ENCODE measurements at places on chromosomes 4 and X. TPM values are rescaled to one million over a fixed set of nuclear protein-coding genes. Genes with fewer than 3 reads are reported as not detected.

Gene TMEM271
- total RNA-seq = not detected

DNA sequence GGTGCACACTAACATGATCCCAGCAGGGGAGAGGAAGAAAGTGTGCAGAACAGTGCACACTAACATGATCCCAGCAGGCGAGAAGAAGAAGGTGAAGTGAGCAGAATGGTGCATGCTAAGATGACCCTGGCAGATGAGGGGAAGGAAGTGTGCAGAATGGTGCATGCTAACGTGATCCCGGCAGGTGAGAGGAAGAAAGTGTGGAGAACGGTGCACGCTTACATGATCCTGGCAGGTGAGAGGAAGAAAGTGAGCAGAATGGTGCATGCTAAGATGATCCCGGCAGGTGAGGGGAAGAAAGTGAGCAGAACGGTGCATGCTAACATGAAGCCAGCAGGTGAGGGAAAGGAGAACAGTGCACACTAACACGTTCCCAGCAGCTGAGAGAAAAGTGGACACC lies 83.7 kb downstream of the ACOX3 start:
- peaks cover 33% of the 10 kb centered on the region for H3K27me3 ChIP-seq
- DNase-seq = no peak
- no peaks in the 10 kb centered on the region for H3K36me3 ChIP-seq
- H3K27ac ChIP-seq = no peak overlapping the region
- H3K4me3 ChIP-seq = no peak overlapping the region

GRCh38 chr4:95675623-95676022 lies 126.8 kb upstream of the UNC5C start:
- no peak for DNase-seq
- H3K27ac ChIP-seq = no peak overlapping the region
- no peaks in the 10 kb centered on the region for H3K36me3 ChIP-seq
- no peaks in the 10 kb centered on the region for H3K27me3 ChIP-seq
- no peak overlapping the region for H3K4me3 ChIP-seq
- no peaks in the 10 kb centered on the region for H3K4me1 ChIP-seq

DNA sequence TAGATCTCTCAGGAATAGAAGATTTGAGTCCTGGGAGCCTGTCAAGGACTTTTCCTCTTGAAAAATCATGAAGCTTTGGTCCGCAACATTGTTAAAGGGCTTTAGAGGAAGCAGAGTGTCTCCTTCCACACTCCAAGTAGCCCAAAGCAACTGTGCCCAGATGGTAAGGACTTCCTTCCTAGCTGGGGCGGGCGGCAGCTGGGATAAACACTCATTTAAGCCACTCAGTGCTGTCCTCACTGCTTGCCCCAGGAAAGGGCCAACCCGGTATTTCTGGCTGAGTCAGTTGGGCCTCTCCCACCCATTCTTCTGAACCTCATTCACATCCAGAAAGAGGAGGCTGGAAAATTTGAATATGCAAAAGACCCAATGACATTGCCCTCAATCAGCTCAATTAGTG lies 144.3 kb downstream of the CHIC2 start:
- DNase-seq = no peak
- peak overlapping the region; percentile 16 for H3K27ac ChIP-seq
- H3K27me3 ChIP-seq = no peaks in the 10 kb centered on the region
- peaks cover 29% of the 10 kb centered on the region for H3K4me1 ChIP-seq

GRCh38 chr4:112083587-112084347 lies 61.5 kb upstream of the FAM241A start:
- no peak overlapping the region for H3K27ac ChIP-seq
- H3K36me3 ChIP-seq = no peaks in the 10 kb centered on the region
- H3K27me3 ChIP-seq = peaks cover 17% of the 10 kb centered on the region
- no peak overlapping the region for H3K4me3 ChIP-seq
- H3K4me1 ChIP-seq = no peaks in the 10 kb centered on the region

- H3K27me3 ChIP-seq = peaks cover 9% of the 10 kb centered on the region
- no peak overlapping the region for H3K4me3 ChIP-seq
- H3K4me1 ChIP-seq = no peaks in the 10 kb centered on the region
- no peaks in the 10 kb centered on the region for H3K36me3 ChIP-seq
- no peak for DNase-seq
These were observed 101.8 kb upstream of the HPF1 start for GRCh38 chr4:169859366-169860216.

DNA sequence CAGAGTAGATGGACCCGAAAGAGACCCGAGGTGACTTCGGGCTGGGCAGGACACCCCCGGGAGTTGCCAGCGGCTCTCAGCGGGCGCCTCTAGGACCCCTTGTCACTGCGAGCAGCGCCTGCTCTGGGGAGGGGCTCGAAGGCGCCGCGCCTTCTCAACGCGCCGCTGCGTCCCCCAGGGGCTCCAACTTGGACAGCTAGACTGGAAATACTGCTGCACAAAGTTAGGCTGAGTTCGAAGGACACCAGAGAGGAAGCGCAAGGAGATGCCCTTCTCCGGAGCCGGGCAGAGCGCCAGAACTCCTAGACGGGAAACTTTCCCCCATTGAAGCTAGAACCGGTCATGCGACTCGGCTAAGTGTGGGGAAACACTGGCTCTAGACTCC lies 493 bp upstream of the KCNIP4 start:
- H3K4me1 ChIP-seq = peaks cover 7% of the 10 kb centered on the region
- no peak overlapping the region for H3K27ac ChIP-seq
- H3K27me3 ChIP-seq = peaks cover 66% of the 10 kb centered on the region
- H3K36me3 ChIP-seq = no peaks in the 10 kb centered on the region
- peak overlapping the region; percentile 67 for H3K4me3 ChIP-seq

GRCh38 chrX:50430917-50431575 lies 39.6 kb downstream of the DGKK start:
- H3K27me3 ChIP-seq = no peaks in the 10 kb centered on the region
- no peaks in the 10 kb centered on the region for H3K4me1 ChIP-seq
- no peak for DNase-seq
- no peak overlapping the region for H3K4me3 ChIP-seq
- H3K27ac ChIP-seq = no peak overlapping the region
- no peaks in the 10 kb centered on the region for H3K36me3 ChIP-seq

Gene PLK4
- total RNA-seq = 5.7 TPM

- H3K36me3 ChIP-seq = no peaks in the 10 kb centered on the region
- peak overlapping the region; percentile 89 for H3K27ac ChIP-seq
- H3K4me1 ChIP-seq = peaks cover 26% of the 10 kb centered on the region
- H3K4me3 ChIP-seq = no peak overlapping the region
- H3K27me3 ChIP-seq = peaks cover 2% of the 10 kb centered on the region
These were observed 61.9 kb upstream of the LAS1L start for GRCh38 chrX:65596270-65597034.

- H3K27ac ChIP-seq = no peak overlapping the region
- no peak for DNase-seq
- no peaks in the 10 kb centered on the region for H3K4me1 ChIP-seq
- no peaks in the 10 kb centered on the region for H3K27me3 ChIP-seq
- peaks cover 29% of the 10 kb centered on the region for H3K36me3 ChIP-seq
These were observed 41.8 kb downstream of the AASDH start for GRCh38 chr4:56345458-56345857.

DNA sequence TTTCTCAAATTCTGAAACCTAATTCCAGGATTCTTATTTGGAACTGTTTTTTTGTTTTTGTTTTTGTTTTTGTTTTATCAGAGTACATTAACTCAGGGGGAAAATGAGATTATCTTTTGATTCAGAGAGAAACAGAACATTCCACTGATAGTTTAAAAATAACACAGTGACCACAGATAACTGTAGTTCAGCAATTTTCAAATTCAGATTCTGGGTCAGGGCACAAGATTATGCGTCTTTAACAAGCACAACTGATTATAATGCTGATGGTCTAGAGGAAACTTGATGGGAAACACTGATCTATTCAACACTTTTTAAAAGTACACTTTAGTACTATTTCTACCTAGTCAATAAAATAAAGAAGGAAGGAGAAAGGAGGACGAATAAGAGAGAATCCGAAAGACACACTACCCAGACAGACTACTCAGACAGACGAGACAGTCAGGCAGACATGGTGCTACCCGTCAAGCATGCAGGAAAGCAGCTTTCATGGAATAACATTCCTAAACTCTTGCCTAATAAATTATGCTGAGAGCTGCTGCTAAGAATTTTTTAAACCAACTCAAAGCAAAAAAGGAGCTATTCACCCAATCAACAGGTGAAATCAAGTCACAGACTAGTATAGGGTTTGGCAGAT lies 59.0 kb downstream of the APBB2 start:
- peak overlapping the region; percentile 94 for H3K27ac ChIP-seq
- peaks cover 44% of the 10 kb centered on the region for H3K4me1 ChIP-seq
- peaks cover 2% of the 10 kb centered on the region for H3K36me3 ChIP-seq
- H3K4me3 ChIP-seq = peak overlapping the region; percentile 64
- no peak for DNase-seq

Gene IL1RAPL1
- total RNA-seq = not detected

GRCh38 chrX:2632533-2633504 lies 58.3 kb upstream of the CD99 start:
- no peaks in the 10 kb centered on the region for H3K27me3 ChIP-seq
- H3K36me3 ChIP-seq = peaks cover 30% of the 10 kb centered on the region
- no peak for DNase-seq
- H3K27ac ChIP-seq = no peak overlapping the region
- H3K4me1 ChIP-seq = no peaks in the 10 kb centered on the region

DNA sequence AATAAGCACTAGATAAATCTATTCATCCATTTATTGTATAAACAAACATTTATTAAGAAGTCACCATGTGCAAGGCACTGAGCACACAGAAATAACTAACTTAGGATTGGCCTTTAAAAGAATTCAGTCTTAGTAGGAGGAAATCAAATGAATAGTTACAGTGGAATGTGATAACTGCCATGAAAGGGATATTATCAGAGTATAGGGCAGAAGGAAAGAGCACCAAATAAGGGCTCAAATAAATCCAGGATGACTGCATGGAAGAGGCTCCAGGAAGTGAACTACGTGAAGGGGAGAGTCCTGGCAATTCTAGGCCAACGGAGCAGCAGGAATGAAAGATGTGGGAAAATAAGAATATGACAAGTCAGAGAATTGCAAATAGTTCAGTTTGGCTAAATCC lies 406.0 kb downstream of the INPP4B start:
- H3K4me3 ChIP-seq = no peak overlapping the region
- no peak overlapping the region for H3K27ac ChIP-seq
- no peaks in the 10 kb centered on the region for H3K36me3 ChIP-seq
- no peak for DNase-seq
- H3K4me1 ChIP-seq = no peaks in the 10 kb centered on the region

All from osteocyte (in vitro differentiated cells).